HepG2 (cell line): ENCODE measurements at places on chromosomes 1 and 21. TPM values are rescaled to one million over a fixed set of nuclear protein-coding genes. Genes with fewer than 3 reads are reported as not detected.

GRCh38 chr1:170162459-170163246, 16.9 kb downstream of the NTMT2 start:
- H3K4me1 ChIP-seq = no peaks in the 10 kb centered on the region
- H3K4me3 ChIP-seq = no peak overlapping the region
- no peaks in the 10 kb centered on the region for H3K27me3 ChIP-seq
- peak; percentile 9 for DNase-seq
- H3K27ac ChIP-seq = no peak overlapping the region

DNA sequence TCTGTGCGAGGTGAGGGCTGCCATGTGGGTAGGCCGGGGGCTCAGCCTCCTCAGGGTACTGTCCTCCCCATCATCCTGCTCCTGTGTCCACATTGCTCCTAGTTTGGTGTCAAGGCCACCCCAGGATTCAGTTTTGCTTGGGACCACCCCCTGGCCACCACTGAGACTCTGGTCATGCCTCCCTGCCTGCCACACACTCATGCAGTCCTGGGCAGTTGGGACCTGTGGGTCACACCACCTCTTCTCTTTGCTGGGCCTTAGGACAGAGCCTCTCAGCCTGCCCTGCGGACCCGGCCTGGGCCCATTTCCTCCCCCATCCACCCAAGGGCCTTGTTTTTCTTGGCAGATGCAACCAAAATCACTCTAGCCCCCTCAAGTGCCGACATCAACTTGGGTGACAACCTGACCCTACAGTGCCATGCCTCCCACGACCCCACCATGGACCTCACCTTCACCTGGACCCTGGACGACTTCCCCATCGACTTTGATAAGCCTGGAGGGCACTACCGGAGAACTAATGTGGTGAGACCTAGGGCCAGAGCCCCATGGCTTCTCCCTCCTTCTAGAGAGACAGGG, 19.4 kb downstream of the TMEM81 start:
- H3K4me3 ChIP-seq = no peak overlapping the region
- H3K36me3 ChIP-seq = no peaks in the 10 kb centered on the region
- no peak for DNase-seq
- H3K27ac ChIP-seq = no peak overlapping the region

DNA sequence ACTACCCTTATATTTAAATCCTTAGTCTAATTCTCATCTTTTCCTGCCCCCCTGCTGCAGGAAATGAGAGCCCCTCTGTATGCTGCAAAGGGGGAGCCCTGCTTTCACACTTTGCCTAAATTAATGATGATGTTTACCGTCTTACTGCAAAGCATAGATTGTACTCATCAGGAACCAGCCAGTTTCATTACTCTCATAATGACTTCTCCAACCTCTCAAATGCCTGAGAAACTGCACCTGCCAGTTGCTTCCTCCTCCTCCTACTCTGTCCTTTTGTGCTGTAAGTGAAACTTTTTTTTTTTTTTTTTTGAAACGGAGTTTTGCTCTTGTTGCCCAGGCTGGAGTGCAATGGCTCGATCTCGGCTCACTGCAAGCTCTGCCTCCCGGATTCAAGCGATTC, 101.7 kb downstream of the ADSS2 start:
- no peaks in the 10 kb centered on the region for H3K36me3 ChIP-seq
- H3K4me3 ChIP-seq = no peak overlapping the region
- no peaks in the 10 kb centered on the region; the same call in 1 of the 2 replicates for H3K27me3 ChIP-seq
- no peak for DNase-seq
- no peaks in the 10 kb centered on the region for H3K4me1 ChIP-seq

Gene PDZK1IP1
- total RNA-seq = 0.24 TPM in 1 of 2 replicates, not detected in the other
